ENCODE measurements at places on chromosomes 1 and 21.

DNA sequence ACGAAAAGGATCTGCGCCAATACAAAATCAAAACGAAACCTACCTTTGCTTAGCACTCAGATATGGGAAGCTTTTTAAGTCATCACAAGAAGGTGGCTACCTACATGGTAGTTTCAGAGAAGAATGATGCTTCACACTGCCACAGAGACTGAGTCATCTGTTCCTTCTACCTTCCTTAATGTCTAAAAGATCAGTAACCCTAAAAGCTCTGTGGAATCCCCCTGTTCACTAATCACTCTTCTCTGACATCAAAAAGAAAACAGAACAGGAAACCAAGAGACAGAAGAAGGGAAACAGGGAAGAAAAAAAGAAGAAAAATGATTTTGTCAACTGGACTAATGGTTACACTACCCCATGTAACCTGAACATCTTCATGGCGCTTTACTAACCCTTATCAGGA, 177.2 kb downstream of the SMYD3 start:
- no peaks in the 10 kb centered on the region for H3K4me1 ChIP-seq
- no peak overlapping the region for H3K27ac ChIP-seq
- H3K36me3 ChIP-seq, result no peaks in the 10 kb centered on the region

DNA sequence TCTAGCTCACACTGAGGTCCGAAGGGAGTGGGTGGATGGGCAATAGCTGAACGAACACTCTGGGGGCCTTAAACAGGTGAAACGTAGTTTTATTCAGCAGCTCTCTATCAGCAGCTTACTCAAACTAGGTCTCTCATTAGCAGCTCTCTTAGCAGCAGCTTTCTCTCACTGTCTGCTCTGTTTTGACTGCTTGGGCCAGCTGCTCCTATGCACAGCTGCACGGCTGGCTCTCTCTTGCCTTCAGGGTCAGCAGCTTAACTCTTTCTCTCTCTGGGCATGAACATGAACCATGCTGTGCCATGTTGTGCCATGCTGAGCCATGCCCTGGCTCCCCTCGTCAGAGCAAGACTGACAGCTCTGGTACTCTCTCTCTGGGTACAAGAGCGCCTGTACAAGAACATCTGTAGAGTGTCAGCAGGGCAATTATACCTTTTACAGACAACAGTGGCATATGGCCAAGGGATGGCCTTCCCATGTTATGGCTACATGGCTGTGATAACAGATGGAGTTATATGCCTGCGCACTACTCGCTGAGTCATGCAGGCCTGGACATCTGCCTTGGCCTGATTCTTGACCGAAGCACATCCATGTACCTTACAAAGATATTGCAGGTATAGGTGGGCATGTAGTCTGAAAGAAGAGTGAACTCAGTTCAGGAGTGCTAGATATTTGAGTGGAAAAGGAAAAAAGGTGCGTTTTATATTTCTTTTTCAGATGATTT, 152.4 kb downstream of the LEPR start:
- no peaks in the 10 kb centered on the region for H3K4me1 ChIP-seq
- DNase-seq, result no peak
- H3K4me3 ChIP-seq, result no peak overlapping the region
- H3K27me3 ChIP-seq, result no peaks in the 10 kb centered on the region
- H3K27ac ChIP-seq, result no peak overlapping the region

GRCh38 chr1:153794624-153795329, 19.6 kb downstream of the SLC27A3 start:
- H3K36me3 ChIP-seq, result no peaks in the 10 kb centered on the region
- DNase-seq, result peak; percentile 61
- H3K4me3 ChIP-seq, result no peak overlapping the region
- H3K27ac ChIP-seq, result no peak overlapping the region
- no peaks in the 10 kb centered on the region for H3K27me3 ChIP-seq
- peaks cover 15% of the 10 kb centered on the region for H3K4me1 ChIP-seq

- peaks cover 6% of the 10 kb centered on the region for H3K4me1 ChIP-seq
- DNase-seq, result no peak
- H3K36me3 ChIP-seq, result no peaks in the 10 kb centered on the region
- H3K27me3 ChIP-seq, result no peaks in the 10 kb centered on the region
- no peak overlapping the region for H3K27ac ChIP-seq
Measured at GRCh38 chr1:66539491-66539890, 5.5 kb downstream of the SGIP1 start.

GRCh38 chr1:212119397-212119837, 83.9 kb downstream of the DTL start:
- H3K36me3 ChIP-seq, result no peaks in the 10 kb centered on the region
- no peak for DNase-seq
- H3K27me3 ChIP-seq, result no peaks in the 10 kb centered on the region
- H3K4me3 ChIP-seq, result no peak overlapping the region
- H3K27ac ChIP-seq, result no peak overlapping the region

All from upper lobe of right lung (tissue), 1 donor.